ENCODE measurements at places on chromosomes 12 and 14. TPM values are rescaled to one million over a fixed set of nuclear protein-coding genes. Genes with fewer than 3 reads are reported as not detected.

The CLEC1A gene
- total RNA-seq: not detected

The TMPRSS12 gene
- not detected for total RNA-seq

The ENDOU gene
- total RNA-seq: not detected

The CEBPE gene
- not detected for total RNA-seq

The RAPGEF3 gene
- 0.79 TPM for total RNA-seq

The SELPLG gene
- 218 TPM for total RNA-seq

The ADAM20 gene
- total RNA-seq: 0.72 TPM

The NPAS3 gene
- not detected for total RNA-seq

The MYH6 gene
- not detected for total RNA-seq

The KRT86 gene
- total RNA-seq: not detected

The CD163 gene
- not detected for total RNA-seq

GRCh38 chr14:22493753-22494152 lies 95.3 kb downstream of the DAD1 start:
- peak; percentile 48 for DNase-seq

- no peak for DNase-seq
Measured at GRCh38 chr12:1488908-1489381, 105.4 kb downstream of the FBXL14 start.

DNA sequence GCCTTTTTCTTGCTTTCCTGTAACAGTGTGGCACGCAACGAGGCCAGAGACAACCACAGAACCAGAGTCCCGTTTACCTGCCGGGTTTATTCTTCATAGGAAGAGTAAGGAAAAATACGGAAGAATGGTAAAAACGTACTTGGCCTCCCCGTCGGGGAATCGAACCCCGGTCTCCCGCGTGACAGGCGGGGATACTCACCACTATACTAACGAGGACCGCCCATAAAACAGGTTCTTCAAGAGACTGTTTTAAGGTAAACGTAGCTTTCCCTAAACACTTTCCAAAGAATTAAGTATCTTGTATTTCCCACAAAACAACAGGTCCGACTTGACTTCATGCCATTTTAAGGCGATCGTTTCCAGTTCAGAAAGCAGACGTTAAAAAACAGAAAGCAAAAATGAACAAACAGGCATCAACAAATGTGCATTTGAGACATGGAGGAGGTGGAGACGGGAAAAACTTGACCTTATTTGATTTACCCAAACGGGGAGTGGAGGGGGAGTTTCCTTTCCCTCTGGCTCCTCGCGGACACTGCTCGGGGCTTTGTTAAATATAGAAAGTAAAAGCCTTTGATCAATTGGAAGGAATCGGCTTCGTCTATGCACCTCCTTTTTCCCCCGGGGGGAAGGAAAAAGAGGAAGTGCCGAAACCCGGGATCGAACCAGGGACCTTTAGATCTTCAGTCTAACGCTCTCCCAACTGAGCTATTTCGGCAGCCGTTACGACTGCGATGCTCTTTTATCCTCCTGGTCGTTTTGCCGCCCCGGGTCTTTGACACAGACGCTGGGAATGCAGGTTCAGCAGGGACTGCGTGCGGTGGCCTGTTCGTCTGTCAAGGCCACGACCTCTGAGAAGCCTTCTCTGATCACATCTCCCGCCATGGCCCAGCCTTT lies 13.0 kb upstream of the UBC start:
- DNase-seq: peak; percentile 89

GRCh38 chr14:77375164-77375950 lies 1.5 kb downstream of the TMED8 start:
- no peak for DNase-seq

DNA sequence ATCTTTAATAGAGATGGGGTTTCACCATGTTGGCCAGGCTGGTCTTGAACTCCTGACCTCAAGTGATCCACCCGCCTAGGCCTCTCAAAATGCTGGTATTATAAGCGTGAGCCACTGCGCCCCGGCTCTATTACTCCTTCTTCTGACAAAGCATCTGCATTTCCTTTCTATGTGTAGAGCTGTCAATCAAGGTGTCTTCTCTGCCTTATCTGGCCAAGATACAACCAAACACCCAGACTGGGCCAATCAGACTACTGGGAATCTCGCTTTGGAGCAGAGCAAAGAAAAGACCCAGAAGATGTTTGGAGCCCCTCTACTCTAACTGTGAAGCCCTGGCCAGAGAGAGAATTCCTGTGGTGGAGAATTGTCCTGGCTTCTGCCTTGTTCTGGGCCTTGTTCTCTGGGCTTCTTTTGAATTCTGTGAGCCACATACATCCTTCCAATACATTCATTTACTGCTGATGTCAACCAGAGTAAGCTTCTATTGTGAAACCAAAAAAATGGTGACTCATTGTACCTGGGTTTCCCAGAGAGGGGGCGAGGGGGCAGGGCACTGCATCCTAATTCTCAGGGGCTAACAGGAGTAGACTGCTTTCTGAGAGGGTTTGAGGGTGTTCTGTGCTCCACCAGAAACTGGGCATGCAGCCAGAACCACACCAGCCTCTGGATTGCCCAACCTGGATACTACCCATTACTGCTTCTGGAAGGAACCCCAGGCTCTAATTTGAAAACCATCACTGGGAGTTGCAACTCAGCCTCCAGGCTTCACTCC lies 18.8 kb upstream of the FLVCR2 start:
- DNase-seq: no peak

GRCh38 chr14:93309427-93309966 lies 23.3 kb downstream of the BTBD7 start:
- DNase-seq: no peak

GRCh38 chr12:51868821-51869495 lies 18.9 kb upstream of the ANKRD33 start:
- no peak for DNase-seq

- DNase-seq: peak; percentile 67
Measured at GRCh38 chr12:24839268-24839791, 109.6 kb downstream of the BCAT1 start.

GRCh38 chr12:88746386-88746785 lies 166.1 kb upstream of the KITLG start:
- DNase-seq: no peak

DNA sequence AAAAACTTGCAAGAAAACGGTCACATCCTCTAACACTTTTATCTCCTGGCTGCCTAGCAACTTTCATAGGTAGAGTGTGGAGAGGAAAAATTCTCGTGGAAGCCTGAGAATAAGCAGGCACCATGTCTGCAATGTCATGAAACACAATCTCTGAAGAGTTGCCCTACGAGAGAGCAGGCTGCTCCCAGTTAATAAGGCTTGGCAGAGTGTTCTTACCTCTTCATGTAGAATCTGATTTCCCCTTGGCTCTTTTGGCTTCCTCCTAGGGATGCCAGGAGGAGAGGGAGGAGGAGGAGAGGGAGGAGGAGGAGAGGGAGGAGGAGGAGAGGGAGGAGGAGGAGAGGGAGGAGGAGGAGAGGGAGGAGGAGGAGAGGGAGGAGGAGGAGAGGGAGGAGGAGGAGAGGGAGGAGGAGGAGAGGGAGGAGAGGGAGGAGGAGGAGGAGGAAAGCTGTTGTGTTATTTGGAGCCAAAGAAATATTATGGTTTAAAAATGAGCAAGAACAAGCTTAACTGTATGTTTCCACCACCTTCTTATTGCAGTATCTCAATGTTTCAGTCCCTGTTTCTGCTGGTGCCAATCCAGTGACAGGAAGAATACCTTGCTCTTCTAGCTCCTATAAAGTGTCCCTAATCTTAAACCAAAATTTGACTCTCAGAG lies 52.9 kb downstream of the EGLN3 start:
- DNase-seq: no peak

DNA sequence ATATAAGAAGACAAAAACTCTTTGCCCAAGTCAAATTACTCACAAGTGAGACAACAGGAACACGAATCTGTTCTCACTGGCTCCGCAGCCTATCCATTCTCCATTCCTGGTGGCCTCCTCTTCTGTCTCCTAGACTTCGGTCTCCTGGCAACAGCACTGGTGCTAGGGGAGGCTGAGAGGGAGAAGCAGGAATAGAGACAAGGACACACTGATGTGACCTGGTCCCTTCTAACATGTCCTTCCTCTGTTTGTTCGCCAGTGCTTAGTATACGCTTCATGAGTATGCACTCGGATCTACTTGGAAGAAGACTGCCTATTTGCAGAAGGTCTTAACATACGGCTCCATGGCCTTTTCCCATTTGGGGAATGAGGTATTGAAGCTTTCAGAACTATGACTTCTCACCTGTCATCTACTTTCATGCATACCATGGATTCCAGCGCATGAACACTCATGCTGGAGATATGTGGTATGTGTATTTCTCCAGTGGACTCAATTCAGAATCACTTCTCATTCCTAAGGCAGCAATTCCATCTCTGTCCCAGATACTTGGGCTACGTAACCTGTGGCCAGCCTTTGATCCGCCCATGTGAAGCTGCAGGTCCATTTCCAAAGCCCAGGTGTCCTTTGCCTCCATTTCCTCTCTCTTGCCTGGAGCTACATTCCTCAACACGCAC lies 33.9 kb downstream of the BHLHE41 start:
- no peak for DNase-seq

DNA sequence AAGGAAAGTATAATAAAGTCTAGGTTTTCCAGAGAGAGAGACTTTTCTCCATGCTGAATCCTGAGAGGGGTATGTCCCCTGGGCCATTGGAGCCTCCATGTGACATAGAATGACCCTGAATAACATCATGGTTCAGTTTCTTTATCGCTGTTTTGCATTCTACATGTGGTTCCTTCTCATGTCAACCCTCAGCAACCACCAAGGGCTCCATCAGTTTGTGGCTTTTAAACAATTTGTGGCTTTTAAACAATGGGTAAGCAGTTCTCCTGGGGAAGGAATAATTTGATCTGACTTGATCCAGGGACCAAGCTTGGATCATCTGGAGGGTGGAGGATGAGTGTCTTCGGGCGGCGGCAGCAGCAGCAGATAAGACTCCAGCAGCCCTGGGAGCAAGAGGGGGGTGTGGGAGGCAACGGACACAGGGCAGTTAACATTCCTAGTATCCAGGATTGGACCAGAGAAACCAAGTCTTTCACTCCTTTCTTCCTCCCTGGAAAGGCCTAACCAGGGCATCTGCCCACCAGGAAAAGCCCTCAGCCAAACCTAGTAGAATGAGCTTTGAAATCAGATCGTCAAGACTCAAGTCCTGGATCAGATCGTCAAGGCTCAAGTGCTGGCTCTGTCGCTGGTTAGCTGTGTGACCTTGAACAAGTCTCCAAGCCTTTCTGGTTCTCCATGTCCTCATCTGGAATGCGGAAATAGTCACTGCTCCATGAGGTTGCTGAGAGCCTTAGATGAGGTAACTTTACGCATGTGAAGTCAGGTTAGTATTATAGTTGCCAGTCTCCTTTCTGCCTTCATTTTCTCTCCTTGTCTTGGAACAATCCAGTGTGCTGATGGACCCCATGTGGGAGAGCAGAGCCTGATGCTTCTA lies 27.8 kb upstream of the FAM222A start:
- no peak for DNase-seq

DNA sequence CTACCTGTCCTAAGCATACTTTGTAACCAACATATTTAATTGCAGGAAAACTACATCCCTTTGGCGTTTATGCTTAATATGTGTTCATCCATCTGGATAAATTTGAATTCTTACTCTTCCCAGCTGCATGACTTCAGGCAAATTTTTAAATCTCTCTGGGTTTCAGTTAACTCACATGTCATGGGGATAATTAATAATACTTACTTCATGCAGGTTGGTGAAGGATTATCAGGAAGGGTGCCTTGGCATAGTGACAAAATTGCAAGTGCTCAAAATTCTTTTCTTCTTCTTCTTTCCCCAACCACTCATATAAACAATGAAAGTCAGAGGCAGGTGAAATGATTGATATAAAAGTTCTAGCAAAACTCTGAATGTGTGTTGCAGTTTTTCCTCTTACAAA lies 15.9 kb downstream of the SYT10 start:
- DNase-seq: no peak

GRCh38 chr12:6234214-6234613 lies 34.0 kb downstream of the CD9 start:
- no peak for DNase-seq

- no peak for DNase-seq
Measured at GRCh38 chr12:104933128-104933527, 25.0 kb downstream of the SLC41A2 start.

DNA sequence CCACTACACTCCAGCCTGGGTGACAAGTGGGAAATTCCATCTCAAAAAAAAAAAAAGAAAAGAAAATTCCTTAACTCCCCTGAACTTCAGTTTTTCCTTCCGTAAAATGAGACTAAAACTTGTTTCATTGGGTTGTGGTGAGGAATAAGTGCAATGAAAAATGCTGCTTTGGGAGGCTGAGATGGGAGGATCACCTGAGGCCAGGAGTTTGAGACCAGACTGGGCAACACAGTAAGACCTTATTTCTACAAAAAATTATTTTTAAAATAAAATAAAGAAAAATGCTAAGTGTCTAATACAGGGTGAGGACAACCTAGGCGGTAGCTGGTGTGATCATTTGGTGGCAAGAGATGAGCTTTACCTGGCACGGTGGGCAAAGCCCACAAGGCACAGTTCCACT lies 6.9 kb downstream of the SMAGP start:
- DNase-seq: no peak

DNA sequence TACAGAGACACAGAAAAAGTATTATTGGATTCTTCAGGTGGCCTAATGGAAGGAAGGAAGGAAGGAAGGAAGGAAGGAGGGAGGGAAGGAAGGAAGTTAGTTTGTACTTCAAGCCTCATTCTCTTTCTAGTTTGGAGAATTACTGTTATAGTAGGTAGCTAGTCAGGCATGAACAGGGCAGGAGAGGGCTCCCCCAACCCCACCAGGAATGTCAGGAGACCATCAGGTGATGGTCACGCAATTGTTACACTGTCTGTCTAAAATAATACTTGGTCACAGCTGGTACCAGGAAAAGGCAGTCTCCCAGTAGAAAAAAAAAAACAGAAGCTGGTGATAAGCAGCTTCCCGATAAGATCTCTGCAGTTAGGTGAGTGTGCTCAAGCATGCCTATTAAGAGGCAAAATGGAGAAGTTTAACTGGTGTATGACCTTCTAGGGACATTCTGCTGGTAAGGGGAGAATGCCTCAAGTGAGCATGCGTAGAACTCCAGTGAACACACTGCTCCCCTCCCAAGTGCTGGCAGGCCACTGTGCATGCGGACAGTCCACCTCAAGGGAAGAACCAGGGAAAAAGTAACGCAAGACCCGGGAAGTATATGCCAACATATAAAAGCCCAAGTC lies 358.4 kb upstream of the SOX5 start:
- no peak for DNase-seq

DNA sequence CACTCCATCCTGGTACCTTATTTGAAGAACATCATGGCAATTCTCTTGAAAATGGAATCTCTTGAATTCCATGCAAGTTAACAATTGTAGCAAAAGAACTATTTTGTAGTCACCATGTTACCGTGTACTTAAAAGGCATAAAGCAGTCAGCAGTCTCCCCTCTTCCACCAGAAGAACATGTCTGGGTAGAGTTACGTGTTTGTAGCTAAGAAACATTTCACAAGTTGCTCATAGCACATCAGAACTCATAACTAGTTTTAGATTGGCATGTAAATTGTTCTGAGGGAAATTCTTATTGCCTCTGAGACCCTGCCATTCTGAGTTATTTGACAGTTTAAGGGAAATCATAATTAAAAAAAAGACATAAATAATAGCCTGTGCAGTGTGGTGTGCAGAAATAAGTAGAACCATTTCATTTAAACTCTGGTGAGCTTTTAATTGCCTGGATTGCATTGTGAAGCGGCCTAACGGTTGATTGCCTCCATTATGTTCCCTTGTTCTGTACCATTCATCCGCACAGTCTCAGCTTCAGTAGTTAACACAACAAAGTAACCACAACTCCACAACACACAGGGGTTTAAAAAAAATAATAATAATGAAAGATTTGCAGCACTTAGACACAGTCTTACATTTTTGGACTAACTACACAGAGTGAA lies 2.6 kb downstream of the LMO3 start:
- DNase-seq: no peak
